Glomerular endothelial cell (primary cell): ENCODE measurements at places on chromosomes 2 and 18.

- no peak for DNase-seq
Observed at GRCh38 chr2:133166031-133166430, 402.2 kb downstream of the NCKAP5 start.

GRCh38 chr2:196166876-196167275, 4.5 kb downstream of the STK17B start:
- no peak for DNase-seq

DNA sequence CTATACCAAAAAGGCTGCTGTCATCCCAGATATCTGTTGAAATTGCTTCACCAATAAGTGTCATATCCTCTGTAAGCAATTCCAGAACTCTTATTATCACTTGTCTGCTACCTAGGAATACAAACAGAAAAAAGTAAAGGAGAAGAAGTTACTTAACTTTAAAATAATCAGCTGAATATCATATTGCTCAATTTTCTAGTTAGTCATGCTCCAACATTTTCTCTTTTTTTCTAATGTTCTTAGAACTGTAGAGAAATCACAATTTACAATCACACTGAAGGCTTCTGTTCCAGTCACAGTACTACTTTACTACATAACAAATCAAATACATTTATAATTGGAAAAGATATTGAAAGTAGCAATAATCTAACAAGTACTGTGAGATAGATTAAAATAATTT, 17.4 kb downstream of the RTTN start:
- no peak for DNase-seq

GRCh38 chr18:49025426-49025766, 74.6 kb upstream of the SMAD7 start:
- DNase-seq: no peak

- no peak for DNase-seq
Observed at GRCh38 chr2:177296040-177296439, 31.5 kb upstream of the NFE2L2 start.

GRCh38 chr2:203347375-203347774, 19.2 kb downstream of the ABI2 start:
- no peak for DNase-seq

DNA sequence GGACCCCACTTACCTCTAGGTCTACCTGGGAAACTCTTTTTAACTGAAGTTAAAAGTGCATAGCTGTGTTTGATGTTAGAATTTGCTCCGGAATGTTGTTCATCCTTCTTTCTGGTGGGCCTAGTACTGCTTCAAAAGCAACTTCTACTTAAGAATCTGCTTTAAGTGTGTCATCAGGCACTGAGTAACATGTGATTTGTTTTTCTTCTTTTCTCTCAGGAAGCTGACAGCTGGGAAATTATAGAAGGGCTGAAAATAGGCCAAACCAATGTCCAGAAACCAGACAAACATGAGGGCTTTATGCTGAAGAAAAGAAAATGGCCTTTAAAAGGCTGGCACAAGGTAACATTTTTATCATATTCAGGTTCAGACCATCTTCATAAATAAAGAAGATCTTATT, 122.9 kb downstream of the PRKRA start:
- DNase-seq: no peak

- DNase-seq: no peak
Observed at GRCh38 chr18:75247611-75248421, 37.2 kb downstream of the TSHZ1 start.

DNA sequence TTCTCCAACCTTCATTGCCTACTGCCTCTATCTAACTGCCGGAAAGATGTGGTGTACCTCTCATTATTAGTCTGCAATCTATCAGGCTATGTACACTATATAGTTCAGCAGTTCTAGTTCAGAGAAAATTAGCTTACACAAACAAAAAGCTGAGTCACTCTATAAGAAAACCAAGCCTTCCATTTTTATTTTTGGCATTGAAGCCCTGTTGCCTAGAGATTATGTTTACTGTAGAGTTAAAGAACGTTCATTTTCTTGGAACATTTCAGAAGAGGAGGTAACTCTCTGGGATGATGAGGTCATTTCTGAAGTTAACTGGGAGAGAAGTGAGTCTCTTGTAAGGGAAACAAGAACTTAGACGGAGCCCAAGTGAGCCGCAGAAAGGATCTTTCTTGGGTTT, 133.5 kb downstream of the FAM124B start:
- peak; percentile 33 for DNase-seq

DNA sequence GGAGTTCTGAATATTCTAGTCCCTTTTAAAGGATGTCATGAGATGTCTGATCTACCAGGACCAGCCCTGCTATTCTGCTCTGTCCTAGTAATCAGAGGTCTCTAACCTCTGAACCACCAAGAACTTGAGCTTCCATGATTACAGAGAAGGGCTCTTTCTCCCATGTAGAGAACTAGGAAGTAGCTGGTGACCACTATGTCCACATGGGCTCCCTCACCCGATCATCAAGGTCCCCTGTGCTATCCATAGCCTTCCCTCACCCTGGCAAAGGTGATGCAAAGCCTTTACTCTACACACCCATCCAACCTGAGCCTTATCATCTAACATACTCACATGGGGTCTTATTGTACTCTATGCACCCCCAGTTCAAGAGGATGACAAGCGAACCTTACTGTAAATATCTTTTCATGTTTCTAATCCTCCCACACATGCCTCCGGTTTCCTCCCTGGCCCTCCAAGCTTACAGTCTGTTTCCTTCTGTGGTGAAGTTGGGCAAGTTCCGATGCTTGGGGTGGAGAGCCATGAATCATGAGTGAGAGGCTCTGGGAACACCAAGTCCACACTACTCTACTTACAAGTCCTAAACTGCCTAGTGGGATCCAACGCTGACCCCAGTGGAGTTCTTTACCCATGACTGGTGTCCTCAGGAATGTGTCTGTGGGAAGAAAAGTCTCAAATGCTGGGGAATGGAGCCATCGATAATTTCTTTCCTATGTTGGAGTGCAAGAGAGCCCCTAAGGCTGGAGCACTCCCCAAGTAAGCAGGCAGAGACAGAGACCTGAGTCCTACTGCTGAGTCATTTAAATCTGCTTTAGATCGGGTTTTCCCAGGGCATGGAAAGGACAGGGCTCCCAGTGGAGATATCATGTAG, 73.3 kb upstream of the KLF7 start:
- no peak for DNase-seq

- DNase-seq: no peak
Observed at GRCh38 chr2:178143481-178143880, 31.2 kb downstream of the RBM45 start.

GRCh38 chr2:96528700-96529375, 7.7 kb upstream of the ARID5A start:
- no peak for DNase-seq

DNA sequence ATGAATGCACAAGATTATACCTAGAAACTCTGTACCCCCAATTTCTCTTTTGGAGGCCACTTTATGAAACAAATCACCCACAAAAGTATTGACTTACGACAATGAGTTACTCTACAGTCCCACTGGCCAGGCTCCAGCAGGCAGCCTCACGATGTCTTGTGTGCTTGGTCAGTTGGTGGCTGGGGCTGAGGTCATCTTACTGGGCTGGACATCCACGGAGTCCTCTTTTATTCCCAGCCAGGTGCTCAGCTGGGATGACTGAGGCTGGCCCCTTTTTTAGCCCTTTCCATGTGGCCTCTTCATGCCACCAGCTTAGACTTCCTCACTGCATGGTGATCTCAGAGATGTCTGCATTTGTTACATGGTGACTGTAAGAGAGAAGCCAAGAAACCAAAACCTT, 8.9 kb upstream of the ID2 start:
- DNase-seq: no peak

DNA sequence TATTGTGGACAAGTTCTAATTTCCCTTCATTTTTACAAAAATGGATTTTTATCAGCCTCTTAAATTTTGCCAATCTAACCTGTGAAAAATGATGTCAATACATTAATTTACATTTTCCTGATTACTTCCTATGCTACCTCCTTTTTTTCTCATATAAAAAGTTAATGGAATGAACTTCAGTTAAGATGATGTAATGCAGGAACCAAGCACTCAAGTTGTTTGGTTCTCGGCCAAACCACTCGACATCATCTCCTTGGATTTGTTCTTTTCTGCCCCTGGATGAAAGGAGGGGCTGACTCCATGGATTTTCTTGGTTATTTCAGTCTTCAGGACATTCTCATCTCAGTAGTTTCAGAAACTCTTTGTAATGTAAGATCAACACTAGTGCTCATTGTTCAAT, 253.1 kb upstream of the NXPH2 start:
- DNase-seq: no peak

GRCh38 chr2:128318776-128319464, at the start of gene HS6ST1:
HS6ST1 (minus strand) TSS chr2:128318868; CDS start chr2:128318563, 305 bp downstream.
- DNase-seq: no peak

GRCh38 chr2:620004-620403, 57.2 kb downstream of the TMEM18 start:
- DNase-seq: no peak

DNA sequence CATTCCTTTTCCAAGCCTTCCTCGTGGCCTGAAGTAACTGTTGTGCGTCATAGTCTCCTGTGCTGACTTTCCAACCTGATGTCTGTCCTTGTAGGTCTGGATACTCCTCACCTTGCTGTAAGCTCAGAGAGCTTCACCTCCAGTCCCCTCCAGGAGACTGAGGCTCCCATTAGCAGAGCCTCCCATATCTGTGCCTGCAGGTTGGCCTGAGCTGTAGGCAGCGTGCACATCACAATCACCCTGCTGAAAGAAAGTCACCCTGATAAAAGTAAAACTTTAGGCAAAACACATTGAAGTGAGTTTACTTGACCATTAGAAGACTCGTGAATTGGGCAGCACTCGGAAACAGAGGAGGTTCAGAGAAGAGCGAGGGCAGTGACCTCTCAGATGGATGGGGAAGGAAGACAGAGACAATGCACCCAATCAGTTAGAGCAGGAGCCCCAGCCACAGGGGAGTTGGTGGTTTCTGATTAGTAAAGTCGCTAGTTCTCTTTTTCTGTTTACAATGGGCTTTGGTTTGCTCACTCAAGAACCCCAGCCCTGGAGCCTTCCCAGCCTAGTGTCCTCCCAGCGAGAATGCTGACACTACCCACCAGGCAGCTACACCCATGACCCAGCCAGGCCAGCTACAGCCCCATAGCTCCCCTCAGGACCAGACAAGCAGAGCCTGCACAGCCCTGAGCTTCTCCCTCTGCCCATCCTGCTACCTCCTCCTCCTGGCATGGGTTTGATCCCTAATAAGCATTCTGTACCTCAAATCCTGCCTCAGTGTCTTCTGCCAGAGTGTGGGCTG, 12.1 kb upstream of the TPO start:
- no peak for DNase-seq

DNA sequence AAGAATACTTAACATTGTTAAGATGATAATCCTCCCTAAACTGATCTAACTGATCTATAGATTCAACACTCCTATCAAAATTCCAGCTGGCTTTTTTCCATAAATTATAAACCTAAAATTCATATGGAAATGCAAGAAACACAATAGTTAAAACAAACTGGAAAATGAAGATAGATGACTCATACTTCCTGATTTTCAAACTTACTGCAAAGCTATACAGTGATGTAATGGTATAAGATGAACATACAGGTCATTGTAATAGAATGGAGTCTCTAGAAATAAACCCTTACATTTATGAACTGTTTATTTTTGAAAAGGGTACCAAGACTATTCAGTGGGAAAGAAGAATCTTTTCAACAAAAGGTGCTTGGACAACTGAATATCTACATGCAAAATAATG, 32.3 kb downstream of the UBXN4 start:
- no peak for DNase-seq

DNA sequence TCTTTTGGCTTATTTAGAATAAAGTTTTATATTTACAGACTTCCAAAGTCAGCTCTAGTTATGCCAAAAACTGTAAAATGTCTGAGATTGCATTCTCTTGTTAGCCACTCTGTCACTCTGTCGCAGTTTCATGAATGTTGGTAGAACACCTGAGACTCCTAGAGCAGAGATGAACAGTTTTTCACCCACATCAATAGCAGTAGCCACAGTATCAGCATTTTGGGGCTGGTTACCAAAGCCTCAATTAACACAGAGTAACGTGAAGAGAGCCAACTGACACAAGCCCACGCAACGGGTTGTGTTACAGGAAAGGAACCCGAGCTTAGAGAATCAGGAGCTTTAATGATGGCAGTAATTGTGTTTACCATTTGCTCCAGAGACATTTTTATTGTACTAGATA, 443.0 kb upstream of the SLC39A10 start:
- DNase-seq: no peak

DNA sequence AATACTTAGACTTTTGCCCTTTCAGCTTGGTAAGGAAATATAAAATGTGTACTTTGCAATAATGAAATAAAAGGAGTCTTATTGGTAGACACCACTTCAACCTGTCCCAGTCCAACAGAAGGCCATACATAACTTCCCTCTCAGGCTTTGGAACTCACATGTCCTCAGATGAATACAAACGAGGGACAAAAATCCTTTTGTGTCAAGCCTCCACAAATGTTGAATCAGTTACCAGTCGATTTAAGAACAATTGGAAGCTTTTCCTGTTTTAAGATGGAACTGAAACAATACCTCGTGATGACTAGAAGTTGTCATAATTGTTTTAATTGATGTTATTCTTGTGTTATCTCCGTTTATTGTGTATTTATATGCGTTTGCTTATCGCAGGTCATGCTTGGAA, 385.1 kb upstream of the POU3F3 start:
- DNase-seq: no peak

DNA sequence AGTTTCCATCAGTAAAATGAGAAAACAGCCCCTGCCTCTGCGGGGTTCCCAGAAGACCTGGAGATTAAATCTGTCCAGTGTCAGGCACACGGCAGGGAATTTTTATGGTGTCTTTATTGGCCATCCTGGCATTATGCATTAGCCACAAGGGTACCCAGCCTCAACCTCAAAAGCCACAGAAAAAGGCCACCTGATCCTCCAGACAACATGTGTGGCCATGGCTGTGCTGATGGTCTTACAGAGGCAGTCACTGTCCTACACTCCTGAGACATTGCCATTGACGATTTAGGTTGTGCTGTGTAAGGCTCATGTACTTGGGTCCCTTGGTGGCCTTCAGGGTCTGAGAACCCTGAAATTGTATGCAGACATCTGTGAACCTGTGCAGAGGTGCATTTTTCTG, 115.6 kb downstream of the SMAD7 start:
- DNase-seq: no peak

- no peak for DNase-seq
Observed at GRCh38 chr2:58553937-58554336, 312.8 kb upstream of the FANCL start.

GRCh38 chr18:75548353-75548905, 120.9 kb upstream of the SMIM21 start:
- no peak for DNase-seq

- DNase-seq: no peak
Observed at GRCh38 chr18:62751341-62751821, 36.0 kb downstream of the PHLPP1 start.

- DNase-seq: no peak
Observed at GRCh38 chr2:227780981-227781615, 32.5 kb upstream of the CCL20 start.

DNA sequence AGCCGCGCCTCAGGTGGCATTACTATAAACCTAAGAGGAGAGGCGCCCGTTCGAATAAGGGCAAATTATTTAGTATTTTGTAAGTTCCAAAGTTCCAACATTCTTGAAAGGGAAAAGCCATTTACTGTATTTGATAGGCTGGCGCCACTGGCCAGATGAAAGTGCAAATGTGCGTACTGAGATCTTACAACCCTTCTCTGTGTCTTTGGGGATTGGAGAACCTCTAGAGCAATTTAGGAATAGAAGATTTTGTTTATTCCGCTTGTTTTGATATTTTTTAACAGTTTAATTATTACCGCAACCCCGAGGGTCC, 467 bp upstream of the WDR35 start:
- no peak for DNase-seq
